ENCODE measurements at places on chromosomes 7 and 10. TPM values are rescaled to one million over a fixed set of nuclear protein-coding genes. Genes with fewer than 3 reads are reported as not detected.

The CALCR gene
- total RNA-seq: not detected

The CDCA7L gene
- 50.5 TPM for total RNA-seq

The STOX1 gene
- total RNA-seq: 0.12 TPM

The CALN1 gene
- total RNA-seq: not detected

The EPO gene
- total RNA-seq: not detected

The SERPINE1 gene
- 1,526 TPM for total RNA-seq
